ENCODE measurements at places on chromosomes 1 and 21.

DNA sequence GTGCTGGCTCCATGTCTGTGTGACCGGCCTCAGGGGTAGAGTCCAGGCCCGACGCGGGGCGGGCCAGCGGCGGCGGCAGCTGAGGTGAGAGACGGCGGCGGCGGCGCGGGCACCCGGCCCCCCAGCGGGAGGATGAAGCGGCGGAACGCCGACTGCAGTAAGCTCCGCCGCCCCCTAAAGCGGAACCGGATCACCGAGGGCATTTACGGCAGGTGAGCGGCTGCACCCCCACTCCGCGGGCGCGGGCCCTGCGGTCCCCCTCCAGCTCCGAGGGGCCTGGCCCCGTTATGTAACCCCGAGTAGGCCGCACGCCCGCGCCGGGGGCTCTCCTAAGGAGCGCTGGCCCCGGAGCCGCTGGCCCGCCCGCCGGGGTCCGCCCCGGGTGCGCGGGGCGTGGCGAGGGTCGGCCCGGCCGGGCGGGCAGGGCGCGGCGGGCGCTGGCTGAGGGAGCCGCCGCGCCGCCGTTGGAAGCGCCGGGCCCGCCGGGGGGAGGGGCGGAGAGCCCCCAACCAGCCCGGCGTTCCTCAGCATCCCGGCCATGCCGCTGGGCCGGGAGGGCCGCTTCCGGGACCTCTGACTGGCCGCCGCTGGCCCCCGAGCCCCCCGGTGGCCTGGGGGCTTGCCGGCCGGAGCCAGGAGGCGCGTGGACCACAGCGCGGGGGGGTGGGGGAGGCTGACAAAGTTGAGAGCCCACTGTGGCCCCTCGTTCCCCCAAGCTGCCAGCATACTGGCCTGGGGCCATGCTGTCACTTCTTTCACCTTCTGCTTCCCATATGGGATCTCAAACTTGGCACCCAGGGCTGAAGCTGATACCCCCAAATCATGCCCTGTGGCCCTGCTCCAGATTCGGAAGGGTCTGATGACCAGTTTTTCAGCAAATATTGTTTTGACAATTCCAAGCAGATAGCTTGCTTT lies 527 bp downstream of the MACO1 start:
- peak; percentile 8 for DNase-seq

DNA sequence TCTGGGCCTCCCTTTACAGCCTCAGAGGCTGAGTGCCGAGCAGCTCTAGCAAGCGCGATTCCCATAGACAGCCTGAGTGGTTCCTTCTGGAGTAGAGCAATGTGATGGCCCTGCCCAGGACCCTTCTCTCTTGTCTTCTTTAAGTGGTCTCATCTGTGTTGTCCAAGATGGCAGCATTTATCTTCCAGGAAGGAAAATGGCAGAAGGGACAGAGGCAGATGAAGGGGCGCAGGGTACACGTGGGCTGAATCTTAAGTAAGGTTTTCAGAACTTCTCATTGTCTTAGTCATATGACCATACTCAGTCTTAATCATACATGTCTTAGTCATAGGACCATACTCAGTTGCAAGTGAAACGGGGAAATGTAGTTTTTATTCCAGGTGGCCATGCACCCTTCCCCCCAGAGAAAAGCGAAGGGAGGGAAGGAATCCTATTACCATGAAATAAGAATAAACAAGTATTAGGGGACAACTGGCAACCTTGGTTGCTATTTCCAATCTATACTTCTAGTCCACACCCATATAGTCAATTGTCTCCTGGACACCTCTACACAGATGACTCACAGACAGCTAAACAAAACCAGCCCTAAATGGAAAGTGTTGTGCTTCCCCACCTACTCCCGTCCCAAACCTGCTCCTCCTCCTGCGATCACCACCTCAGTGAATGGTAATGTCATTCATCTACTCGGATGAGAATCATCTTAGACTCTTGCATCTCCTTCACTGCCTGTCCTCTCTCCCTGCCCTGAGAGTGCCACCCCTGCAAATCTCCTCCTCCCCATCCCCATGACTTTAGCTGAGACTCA lies 13.3 kb downstream of the OVAAL start:
- peak; percentile 2 for DNase-seq

- DNase-seq = no peak
Observed at GRCh38 chr21:45015469-45015860, 58.9 kb upstream of the ADARB1 start.

DNA sequence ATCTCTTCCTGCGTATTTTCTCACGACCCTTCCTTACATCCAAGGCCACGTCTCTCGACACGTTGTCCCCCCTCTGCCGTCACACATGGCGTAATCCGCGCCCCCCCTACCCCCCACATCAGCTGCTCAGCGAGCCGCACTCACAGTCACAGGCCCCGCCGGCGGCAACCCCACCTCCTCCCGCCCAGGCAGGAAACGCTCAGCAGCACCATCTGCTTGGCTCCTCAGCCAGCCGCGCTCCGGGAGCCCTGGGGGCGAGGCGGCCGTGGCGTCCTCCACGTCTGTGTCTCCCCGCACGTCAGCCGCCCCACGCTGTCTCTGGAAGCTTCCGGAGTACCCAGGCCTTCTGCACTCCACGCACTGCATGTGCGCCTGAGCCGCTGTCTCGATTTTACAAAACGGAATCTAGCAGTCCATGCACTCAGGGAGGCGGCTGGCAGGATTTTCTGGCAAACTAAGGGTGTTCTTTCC lies 64.6 kb downstream of the SIK1 start:
- DNase-seq = no peak

DNA sequence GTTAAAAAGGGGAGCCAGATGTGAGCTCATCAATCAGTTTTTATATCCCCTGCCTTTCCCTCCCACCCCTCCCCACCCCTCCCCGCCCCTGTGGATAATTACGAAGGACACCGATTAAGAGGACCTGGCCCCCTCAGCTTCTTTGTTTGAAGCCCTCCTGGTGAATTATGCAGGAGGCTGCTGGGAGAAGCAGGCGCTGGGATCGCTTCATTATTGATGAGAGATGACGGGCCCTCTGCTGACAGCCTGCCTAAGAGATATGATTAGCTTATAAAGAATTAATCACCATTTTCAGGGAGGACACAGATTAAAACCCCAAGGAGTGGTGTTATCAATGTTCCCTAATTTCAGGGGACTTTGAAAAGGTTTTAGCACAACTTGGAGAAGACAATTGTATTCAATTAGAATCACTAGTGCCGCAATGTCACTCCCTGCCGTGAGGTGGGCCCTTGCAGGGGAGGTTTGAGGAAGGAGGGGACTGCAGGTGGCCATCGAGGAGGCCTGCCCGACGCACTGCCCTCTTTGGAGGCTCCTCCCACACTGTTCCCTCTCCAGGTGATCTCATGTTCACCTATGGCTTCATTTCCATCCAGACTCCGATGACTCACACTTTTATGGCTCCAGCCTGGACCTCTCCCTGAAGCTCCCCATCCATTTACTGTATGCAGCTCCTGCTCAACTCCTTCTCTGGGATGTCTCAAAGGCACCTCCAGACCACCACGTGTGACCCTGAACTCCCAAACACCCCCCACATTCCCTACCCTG lies 67.0 kb upstream of the KLHDC7A start:
- DNase-seq = peak; percentile 47

Data from HCT116 (cell line).